ENCODE measurements at places on chromosomes 5 and 9.

DNA sequence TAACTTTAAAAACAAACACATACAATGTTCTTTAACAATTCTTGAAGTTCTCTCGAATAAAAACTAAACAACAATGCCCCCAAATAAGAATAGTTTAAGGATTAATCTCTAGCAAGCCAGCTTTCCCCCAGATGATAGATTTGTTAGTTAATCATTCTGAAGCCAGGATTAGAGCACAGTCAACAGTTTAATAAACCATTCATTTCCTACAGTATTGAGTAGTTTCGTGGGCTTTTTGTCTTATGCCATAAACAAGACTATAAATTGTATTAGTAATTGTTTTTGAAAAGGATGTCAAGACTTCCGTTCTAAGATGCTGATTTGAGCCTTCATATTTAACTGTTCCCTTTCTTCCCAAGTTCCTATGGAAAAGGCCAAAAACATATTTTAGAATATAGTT lies 136.6 kb downstream of the PIK3R1 start:
- no peak for DNase-seq

DNA sequence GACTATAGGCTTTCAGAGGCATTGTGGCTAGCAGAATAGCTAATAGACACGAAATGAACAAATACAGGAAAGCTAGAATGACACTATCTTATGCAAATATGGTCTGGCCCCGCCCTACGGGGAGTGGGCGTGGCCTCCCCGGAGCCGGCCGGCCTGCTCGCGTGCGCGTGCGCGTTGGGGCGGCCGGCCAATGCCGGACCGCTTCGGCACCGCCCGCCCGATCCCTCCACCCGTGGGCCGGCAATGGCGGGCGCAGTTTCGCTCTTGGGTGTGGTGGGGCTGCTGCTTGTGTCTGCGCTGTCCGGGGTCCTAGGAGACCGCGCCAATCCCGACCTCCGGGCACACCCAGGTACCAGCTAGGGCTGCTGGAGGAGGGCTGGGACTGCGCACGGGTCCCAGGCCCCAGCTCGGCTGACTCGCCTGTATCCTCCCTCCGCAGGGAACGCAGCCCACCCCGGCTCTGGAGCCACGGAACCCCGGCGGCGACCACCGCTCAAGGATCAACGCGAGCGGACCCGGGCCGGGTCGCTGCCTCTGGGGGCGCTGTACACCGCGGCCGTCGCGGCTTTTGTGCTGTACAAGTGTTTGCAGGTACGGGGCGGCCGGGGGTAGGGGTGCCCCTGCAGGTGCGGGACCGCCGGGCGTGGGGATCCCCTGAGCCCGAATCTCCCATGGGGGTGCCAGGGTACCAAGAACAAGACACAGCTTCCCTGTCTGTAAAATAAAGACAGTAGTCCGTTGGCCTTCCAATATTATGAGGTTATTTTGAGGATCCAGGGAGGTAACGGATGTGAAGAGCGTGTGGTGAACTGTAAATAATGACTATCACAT lies at the start of gene CCDC107:
TSS of gene CCDC107 (plus strand) at position 156 of the 831 bp plus-strand sequence. CDS start at position 244, 88 bp downstream.
- DNase-seq = peak; percentile 74

DNA sequence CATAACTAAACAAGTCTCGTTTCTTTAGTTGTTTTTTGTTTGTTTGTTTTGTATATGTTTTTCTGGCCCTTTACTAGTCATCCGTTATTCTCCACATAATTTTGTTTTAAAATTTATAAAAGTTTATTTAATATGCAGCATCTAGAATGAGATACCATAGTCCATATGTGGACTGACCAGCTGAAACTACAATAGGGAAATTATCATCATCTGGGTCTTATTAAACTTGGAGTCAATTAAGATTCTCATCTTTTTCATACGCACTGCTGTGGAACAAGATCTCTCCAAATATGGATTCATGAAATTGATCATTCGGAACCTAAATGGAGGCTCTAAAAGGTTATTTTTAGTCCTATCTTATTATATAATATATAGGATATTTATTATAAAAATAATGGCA lies 99.3 kb downstream of the FGF1 start:
- no peak for DNase-seq

- DNase-seq = no peak
Observed at GRCh38 chr5:107893642-107894041, 222.9 kb upstream of the EFNA5 start.

GRCh38 chr9:89477811-89478630 lies 19.9 kb downstream of the SEMA4D start:
- DNase-seq = no peak

GRCh38 chr5:110290542-110290941 lies 435.9 kb downstream of the TMEM232 start:
- DNase-seq = no peak

DNA sequence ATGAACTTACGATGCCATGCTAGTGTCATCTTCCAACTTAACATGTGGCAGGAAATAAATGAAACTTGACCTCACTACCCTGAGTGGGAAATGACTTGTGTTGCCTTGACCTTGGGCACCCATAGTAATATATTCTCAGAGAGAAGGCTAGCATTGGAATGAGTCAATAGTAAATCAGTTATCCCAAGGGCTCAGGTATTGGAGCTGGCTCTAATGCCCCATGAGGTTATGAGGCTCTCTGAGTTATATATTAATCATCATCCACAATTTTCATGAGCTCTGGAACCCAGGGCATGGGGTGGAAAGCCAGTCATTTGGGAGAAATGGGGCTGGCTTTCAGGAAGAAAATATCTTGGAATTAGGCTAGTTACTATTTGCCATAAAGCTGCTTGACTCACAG lies 42.4 kb upstream of the SMIM32 start:
- DNase-seq = no peak

DNA sequence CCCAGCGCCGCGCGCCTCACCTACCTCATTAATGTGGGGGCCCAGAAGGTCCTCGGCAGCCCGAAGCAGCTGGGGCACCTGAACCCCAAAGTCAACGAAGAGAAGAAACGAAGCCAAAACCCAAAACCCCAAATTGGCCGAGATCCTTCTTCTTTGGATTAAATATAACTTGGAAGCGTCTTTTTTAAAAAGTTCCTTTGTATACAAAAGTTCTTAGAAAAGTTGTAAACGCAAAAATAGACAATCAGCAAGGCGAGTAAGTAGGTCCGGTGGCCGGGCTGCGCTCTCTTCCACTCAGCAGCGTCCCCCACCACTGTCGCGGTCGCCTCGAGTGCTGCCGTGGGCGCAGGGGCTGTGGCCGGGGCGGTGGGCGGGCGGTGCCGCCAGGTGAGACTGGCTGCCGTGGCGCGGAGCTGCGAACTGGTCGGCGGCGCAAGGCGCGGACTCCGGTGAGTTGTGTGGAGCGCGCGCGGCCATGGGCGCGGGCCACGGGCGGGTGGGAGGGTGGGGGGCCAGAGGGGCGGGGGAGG lies 360 bp downstream of the KLF4 start:
- no peak for DNase-seq

- DNase-seq = no peak
Observed at GRCh38 chr9:227860-228259, 13.2 kb downstream of the DOCK8 start.

DNA sequence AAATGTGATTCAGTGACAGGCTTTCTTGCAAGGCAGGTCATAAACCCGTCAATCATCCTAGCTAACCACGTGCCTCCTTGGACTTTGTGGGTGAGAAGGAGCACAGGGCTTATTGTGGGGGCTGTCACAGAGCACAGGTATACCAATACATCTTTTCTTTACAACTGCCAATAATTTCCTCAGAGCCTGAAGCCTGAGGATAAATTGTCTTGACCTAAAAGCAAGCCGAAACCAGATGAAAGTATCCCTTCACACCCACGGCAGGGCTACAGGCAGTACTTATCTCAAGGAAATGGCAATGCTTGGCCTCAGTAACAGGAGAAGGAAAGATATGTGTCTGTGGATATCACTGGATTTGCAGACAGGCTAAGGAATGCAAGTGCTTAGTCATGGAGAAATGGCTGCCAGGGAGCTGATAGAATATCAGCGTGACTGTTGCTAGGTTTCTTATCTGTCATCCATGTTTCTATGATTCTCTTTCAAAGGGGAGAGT lies 90.3 kb upstream of the ZNF366 start:
- no peak for DNase-seq

- no peak for DNase-seq
Observed at GRCh38 chr5:160693831-160694465, 158.1 kb downstream of the ATP10B start.

DNA sequence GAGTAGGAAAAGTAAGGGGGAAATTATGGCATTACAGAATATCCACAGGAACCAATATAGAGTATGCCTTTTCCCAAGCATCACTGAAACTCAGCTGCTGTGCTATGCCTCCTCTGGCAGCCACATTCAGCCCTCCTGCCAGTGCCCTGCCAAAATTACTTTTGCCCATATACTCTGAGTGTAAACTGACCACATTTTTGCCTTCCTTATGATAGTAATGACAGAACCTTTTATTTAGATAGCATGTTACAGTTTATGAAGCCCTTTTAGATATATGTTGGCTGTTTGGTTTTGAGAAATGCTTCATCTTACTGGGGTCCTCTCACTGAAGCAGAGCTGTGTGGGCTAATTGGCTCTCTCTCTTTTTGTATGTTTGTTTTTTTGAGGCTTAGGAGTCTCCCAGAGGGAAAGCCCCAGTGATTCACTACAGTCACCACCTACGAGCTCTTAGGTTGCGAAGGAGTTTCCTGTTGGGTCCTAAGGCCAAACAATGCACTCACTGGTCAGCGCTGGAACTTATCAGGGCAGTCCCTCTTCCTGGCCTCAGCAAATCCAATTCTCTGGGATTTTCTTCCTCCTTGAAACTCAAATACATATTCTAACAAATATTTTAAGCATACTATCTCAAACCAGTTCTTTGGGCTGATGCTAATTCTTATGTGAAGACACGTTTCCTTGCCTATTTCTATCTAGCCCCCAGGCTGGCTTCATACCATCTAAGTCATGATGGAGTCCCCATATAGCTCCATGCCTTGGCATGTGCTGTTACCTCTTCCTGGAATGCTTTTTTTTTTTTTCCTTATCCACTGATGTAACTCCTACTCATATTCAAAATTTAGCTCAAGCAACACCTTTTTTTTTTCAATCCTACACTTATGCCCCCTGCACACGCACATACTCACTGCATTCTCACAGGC lies 3.7 kb downstream of the PHF24 start:
- DNase-seq = no peak

DNA sequence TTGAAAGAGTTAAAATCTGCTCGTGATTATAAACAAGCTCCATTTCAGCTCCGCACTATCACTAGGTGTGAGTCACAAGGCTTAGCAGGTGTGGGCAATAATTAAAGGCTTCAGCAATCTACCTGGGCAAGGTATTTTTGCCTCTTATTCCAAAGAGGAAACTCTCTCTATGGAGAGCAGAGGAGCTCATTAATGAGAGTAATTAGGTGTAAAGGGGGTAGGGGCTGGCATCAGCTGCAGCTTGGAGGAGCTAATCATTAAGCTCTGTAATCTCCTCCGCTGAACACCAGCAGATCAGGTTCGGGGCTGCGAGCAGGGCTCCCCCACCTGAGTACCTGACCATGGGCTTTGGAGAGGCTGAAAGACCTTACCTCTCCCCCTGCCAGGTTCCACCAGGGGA lies 129.2 kb downstream of the CRB2 start:
- DNase-seq = no peak

DNA sequence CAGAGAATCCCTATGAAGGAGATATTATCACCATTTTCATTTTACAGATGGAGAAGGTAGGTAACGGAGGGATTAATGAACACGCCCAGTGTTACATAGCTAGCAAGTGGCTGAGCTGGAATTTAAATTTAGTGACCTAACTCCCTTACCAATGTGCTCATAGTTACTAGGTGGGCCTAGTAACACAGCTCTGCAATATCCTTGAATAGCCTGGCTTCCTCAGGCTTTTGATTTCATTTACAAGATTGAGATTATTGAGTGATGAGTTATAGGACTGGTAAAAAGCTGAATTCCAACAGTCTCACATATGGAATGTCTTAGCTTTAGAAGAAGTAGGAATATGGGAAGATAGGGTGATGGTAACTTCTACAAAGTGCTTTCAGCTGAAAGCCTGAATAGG lies 336.3 kb upstream of the KIF2A start:
- DNase-seq = no peak

- DNase-seq = no peak
Observed at GRCh38 chr9:137634016-137634415, 15.2 kb downstream of the EHMT1 start.

DNA sequence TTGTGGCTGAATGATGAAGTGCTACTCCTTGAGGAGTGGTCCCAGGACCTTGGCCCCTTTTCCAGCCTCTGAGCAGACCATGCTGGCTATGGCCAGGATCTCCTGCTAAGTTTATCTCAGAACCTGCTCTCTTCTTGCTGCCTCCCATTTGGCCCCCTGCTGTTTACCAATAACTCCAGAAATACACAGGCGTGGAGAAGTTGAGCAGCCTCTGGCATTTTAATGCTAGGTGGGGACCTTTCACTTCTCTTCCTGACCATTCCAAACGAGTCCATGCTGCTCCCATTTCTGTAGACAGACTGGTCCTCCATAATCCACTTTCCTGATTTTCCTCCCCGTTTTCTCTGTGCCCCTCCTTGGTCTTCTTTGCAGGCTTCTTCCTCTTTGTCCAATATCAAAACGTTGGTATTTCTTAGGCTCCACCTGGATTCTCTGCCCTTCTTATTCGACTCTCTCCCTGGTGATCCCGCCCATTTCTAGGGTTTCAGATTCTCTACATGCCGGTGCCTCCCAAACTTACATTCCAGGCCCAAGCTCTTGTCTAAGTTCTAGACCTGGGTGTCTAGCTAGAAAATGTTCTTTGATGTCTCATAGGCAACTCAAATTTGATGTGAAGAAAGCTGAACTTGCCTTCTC lies 33.4 kb upstream of the TNFAIP8 start:
- no peak for DNase-seq

DNA sequence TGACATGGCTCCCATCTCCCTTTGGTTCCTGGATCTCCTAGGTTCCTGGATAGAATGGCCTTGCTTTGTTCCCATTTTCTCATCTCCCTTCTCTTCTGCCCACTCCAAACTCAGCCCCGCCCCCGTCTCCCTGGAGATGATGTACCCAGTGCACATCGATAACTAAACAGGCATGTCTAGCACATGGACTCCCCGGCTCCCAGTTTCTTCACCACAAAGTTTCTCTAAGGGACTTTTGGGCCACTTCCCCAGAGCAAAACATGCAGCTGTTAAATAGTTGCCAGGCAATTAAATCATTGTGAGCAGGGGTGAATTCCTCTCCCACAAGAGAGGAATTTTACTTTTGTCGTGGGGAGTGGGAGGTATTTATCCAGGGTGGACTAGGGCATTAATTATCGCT lies 259.0 kb downstream of the GADD45G start:
- no peak for DNase-seq

GRCh38 chr9:89779405-89780203 lies 174.8 kb downstream of the GADD45G start:
- DNase-seq = no peak
